ENCODE measurements at places on chromosomes 3 and 15. TPM values are rescaled to one million over a fixed set of nuclear protein-coding genes. Genes with fewer than 3 reads are reported as not detected.

The GPX1 gene
- total RNA-seq, result 326 TPM

The RHCG gene
- total RNA-seq, result not detected

DNA sequence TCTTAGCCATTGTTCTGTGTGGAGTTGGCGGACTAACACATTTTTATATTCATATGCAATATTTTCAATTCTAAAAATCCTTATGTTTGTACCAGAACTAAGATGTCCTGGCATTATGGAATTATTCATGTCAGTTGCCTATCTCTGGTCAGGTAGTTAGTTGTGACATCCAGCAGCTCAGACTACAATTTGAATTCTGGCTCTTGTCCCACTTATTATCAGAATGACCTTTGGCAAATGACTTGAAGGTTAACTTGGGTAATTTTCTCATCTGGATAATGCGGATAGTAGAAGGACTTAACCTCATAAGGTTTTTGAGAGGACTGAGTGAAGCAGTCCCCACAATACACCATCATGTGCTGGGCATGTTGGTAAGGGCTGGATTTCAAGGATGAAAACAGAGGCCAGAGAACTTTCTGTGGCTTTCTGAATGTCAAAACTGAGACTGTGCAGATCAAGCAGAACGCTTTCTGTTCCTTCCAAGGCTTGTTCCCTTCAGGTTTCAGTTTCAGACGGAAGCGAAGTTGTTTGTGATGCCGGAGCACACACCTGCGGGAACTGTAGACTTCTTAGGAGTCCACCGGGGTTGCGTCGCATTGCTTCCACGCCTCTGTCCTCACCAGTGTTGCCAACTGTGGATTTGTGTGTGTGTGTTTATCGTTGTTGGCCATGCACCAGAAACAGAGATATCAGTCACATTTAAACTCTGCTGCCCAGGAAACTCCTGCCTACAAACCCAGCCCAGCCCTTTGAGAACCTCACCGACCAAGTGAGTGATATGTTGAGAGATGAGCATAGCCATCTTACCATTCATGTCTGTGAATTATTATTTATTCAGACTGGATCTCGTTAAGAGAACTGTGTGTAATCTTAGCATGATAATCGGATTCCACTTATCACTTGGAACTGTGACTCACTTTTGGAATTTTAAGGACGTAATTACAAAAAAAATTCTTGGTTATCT, 76.0 kb downstream of the PTPRG start:
- peaks cover 43% of the 10 kb centered on the region for H3K4me1 ChIP-seq
- no peaks in the 10 kb centered on the region for H3K27me3 ChIP-seq
- H3K36me3 ChIP-seq, result no peaks in the 10 kb centered on the region
- no peak for DNase-seq
- no peak overlapping the region for H3K4me3 ChIP-seq

- no peak overlapping the region for H3K27ac ChIP-seq
- peaks cover 56% of the 10 kb centered on the region for H3K4me1 ChIP-seq
- H3K36me3 ChIP-seq, result peaks cover 7% of the 10 kb centered on the region
- H3K27me3 ChIP-seq, result no peaks in the 10 kb centered on the region
- no peak overlapping the region for H3K4me3 ChIP-seq
These were observed 134.2 kb downstream of the FNDC3B start for GRCh38 chr3:172173316-172174254.

Data from SJSA1 (cell line).